ENCODE measurements at places on chromosomes 1 and 21. TPM values are rescaled to one million over a fixed set of nuclear protein-coding genes. Genes with fewer than 3 reads are reported as not detected.

DNA sequence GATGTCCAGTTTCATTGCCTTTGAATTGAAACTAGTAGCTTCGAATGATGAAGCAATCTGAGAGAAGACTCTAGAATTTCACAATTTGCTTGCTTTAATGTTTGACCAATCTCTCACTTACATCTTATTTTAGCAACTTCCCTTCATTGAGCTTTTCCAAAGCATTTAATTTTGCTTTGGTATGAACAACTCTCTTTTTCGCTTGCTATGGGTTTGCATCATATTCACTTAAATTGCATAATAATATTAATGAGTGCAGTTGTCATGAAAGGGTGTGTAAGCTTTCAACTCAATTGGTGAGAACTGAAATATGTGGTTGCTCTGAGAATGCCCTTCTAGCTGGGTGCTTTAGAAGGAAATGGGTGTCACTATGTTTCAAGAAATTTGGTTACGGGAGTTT is 309.2 kb downstream of the HLX start:
- DNase-seq, result no peak

DNA sequence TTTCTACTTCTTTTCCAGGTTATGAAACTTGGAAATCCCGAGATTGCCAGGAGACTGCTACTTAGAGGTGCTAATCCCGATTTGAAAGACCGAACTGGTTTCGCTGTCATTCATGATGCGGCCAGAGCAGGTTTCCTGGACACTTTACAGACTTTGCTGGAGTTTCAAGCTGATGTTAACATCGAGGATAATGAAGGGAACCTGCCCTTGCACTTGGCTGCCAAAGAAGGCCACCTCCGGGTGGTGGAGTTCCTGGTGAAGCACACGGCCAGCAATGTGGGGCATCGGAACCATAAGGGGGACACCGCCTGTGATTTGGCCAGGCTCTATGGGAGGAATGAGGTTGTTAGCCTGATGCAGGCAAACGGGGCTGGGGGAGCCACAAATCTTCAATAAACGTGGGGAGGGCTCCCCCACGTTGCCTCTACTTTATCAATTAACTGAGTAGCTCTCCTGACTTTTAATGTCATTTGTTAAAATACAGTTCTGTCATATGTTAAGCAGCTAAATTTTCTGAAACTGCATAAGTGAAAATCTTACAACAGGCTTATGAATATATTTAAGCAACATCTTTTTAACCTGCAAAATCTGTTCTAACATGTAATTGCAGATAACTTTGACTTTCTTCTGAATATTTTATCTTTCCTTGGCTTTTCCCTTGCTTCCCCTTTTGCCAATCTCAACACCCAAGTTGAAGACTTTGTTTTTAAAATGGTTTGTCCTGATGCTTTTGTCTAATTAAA is 4.0 kb downstream of the CDKN2C start:
- no peak for DNase-seq

DNA sequence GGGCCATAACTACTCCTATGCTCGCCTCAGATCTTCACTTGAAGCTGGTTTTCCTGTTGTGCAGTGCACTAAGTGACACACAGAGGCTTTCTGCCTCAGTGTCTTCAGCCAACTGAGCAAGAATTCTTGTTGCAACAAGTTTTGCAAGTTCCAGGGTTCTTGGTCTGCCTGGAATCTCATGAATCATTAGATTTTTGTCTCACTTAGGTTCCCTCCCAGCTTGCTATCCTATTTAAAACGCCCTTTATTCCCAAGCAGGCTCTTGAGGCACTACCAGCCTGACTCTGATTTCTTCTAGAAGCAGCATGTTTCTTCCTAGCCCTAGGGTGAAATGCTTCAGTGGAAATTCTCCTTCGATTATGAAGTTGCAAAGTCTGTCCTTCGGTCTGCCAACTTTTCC is 158.8 kb downstream of the C1orf21 start:
- no peak for DNase-seq

The VANGL2 gene
- 10.3 TPM for total RNA-seq

DNA sequence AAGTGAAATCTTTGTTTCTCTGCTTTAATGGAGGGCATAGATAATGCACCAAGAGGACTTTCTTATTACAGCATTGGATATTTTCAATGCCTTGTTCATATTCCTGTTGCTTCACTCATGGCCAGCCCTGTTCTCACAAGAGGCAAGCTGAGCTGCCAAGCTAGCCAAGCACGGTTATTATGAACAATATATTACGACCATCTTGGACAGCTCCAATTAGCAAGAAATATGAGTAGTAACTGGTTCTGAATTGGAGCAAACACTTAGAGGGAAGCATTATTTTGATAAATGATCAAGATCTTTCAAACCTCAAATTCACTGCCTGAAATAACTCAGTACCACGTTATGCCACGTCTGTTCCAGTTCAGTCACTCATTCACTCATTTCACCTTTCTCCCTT is 159.8 kb downstream of the SETD4 start:
- DNase-seq, result no peak

- no peak for DNase-seq
These were observed 151.4 kb downstream of the CYYR1 start for GRCh38 chr21:26421724-26422123.

DNA sequence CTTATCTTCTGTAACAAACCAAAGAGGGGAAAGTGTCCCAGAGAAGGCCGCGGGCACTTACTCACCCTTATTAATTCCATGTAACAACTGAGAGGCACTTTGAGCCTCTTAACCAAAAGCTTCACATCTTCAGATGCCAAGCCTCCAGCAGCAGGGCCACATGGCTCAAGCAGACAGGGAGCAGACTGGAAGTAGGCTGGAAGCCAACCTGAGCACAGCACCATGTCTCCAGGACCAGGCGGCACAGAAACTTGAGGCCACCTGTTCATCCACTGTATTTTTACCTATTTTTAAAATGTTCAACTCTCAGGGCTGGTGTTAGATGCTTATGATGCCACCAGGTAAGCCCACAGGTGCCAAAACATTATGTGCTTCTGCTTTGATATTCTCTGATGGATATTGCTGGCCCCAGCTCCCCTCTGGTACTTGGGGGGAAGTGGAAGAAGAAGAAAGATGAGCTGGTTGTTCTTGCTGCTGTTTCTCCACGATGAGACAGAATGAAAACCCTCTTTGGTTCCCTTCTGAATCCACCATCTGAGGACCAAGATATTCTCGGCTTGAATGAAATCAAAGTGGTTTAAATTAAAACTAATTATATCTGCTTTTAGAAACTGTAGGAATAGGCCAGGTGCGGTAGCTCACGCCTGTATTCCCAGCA is 30.6 kb upstream of the SDE2 start:
- peak; percentile 42 for DNase-seq

DNA sequence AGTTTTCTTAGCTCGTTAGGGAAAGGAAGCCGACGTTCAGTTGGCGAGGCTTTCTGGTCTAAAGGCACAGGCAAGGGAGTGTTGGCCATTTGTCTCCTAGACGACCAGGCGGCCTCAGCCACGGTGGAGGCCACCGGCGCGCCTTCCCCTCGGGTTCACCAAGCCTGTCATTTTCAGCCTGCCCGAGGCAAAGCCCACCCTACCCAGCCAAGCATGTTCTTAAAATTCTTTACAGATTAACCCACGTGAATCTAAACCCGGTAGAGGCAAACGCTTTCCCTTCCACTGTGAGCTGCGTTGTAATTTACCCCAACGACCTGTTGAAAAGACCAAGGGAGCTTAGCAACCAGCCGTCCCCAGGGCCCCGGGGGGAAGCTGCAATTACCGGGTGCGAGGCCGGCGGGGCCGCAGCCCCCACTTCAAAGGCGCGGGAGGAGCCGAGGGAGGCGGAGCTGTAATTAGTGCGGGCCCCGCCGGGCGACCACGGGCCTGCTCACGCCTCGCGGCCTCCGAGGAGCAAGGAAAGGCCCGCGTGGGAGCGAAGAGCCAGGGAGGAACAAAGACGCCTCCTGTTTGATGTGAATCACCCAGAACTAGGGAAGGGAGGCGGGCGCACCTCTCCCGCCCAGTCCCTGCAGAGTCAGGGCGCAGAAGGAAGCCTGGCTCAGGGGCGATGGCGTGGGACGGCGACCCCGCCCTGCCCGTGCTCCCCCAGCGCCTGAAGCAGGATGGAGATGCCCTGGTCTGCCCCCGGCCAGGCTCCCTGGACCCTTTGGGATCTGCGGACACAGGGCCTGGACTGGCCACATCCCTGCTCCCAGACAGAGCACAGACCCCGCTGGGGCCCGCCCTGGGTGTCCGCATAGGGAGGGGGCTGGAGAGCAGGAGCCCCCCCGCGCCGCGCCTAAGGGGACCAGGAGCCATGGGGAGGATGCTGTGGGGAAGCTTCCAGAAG is 12.1 kb upstream of the TSPEAR start:
- DNase-seq, result no peak

GRCh38 chr1:232386721-232387510 is 243.0 kb downstream of the SIPA1L2 start:
- DNase-seq, result peak; percentile 15

The RCSD1 gene
- total RNA-seq, result 5.7 TPM

- no peak for DNase-seq
These were observed at the start of gene CRNN for GRCh38 chr1:152413909-152414308. CRNN (minus strand) TSS chr1:152414263; CDS start chr1:152412233, 2,030 bp downstream.

- no peak for DNase-seq
These were observed 20.1 kb downstream of the UBE2U start for GRCh38 chr1:64223329-64224151.

- DNase-seq, result no peak
These were observed 34.1 kb upstream of the AHCYL1 start for GRCh38 chr1:109950509-109950908.

The LCE3D gene
- total RNA-seq, result not detected

The GPATCH2 gene
- total RNA-seq, result 10.5 TPM

DNA sequence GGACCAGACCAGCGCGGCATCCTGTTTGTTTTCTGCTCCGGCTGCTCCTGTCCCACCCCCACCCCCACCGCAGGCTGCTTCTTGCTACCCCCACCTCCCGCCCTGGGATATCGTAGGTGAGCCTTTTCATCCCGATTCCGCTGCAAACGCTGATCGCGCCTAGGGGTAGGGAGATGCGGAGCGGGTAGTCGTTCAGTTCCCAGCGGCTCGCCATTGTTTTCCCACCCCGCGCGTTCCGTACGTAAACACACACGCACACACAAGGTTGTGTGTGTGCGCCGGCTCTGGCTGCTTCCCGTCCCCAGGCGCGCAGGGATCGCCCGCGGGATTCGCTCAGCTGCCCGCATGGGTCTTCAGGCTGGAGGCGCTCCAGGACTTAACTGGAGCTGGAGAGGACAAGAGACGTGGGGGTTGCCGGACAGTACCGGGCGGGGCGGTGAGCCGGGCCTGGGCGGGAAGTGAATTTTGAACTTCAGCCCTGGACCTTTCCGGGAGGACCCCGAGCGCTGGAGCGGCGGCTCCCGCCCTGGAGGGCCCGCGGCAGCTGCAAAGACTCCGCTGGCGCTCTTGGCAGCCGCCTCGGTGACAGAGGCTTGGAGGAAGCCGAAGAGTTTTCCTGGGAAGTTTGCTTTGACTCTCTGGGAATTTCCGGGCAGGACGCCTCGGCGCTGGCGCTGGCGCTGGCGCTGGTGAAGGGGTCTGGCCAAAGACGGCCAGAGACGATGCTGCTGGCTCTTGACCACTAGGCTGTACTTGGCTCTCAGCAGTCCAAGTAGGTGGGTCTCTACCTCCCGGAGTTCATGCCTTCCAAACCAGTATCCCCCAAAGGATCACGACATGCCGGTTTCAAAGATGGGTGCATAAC is 1.6 kb downstream of the SOX13 start:
- peak; percentile 82 for DNase-seq

The PLA2G2D gene
- total RNA-seq, result 0.25 TPM

DNA sequence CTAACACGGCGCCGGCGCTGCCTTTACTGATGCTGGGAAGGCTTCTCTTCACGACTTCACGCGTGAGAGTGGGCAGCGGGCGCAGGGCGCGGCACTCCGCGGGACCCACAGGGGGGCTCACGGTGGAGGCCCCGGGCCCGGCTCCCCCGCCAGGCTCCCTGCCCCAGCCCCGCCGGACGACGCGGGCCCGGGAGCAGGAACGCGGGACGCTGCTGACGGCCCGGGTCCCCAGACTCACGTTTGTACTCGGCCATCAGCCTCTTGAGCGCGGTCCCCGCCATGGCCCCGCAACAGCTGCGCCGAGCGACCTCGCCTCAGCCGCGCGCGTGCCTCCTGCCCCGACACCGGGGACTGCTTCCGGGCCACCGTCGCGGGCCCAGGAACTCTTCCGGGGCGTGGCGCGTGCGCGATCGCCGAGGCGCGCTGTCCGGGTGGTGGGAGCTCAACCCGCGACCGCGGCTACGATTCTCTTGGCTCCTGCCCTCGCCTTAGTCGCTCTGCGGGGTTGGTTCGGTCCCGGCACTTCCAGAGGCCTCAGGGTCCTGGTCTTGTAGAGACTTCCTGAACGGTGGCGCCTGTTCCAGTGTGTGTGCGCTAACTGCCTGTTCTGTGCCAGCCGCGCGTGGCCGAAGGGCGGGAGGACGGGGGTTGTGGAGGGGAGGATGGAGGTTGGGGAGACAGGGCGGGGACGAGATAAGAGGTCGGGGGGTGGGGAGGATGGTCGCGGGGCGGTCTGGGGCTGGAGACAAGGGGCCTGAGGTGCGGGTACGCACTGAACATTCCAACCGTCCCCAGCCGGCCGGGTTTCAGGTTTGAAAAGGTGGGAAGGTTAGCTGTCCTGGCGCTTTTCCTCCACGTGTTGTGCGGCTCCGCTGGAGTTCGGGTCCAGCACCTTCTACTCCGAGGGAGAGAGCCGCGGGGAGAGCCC is at the start of gene UBE2G2:
TSS of gene UBE2G2 (minus strand) at position 353 of the 928 bp plus-strand sequence. CDS start at position 281, 72 bp downstream.
- peak; percentile 87 for DNase-seq

The HCRTR1 gene
- total RNA-seq, result not detected

GRCh38 chr21:37945036-37945435 is 28.8 kb upstream of the KCNJ6 start:
- DNase-seq, result no peak

DNA sequence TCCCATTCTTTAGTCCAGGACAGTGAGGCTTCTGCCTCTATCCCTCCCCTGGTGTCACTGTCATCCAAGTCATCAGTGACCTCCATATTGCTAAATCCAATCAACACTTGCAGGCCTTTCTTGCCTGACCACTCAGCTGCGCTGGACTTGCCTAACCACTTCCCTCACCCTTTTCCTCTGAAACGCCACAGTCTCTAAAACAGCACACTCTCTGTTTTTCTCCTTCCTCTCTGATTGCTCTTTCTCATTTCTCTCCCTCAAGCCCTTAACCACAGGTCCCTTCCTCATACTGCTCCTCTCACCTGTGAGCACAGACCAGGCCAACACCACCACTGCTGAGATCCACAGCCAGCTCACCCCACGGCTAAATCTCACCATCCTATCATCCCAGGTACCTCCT is 17.5 kb downstream of the TAL1 start:
- no peak for DNase-seq
